Fibroblast of skin of abdomen (primary cell): ENCODE measurements at places on chromosomes 4 and X.

GRCh38 chrX:154436374-154436982, 476 bp upstream of the GDI1 start:
- peak; percentile 59 for DNase-seq

DNA sequence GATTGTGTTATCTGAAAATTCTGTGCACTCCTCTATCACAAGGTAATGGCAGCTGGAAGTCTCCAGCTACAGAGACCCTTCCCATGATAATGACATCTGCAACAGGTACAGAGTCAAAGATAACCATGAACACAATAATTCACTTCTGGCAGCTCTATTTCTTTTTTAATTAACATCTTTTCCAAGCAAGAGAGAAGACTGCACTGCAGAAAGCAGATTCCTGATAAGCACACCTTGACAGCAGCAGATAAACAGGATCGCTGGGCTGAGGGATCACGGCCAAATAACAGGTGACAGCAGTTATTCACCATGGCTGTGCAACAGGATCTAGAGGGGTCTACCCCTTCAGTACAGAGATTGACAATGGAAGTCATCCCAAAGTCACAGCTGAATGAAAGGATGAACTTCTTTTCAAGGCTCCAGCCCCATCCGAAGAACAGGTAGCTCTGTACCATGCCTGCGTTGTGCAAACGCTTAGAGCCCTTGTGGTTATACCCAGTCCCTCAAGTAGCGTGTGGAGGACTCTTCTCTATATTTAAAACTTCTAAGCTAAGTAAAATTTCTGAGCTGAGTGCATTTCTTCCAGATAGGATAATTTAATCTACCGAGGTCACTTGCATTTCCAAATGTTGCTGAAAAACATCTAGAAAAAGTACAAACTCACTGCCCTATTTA, 66.7 kb downstream of the DCHS2 start:
- no peak for DNase-seq

- DNase-seq: no peak
These were observed 2.6 kb upstream of the SMARCA1 start for GRCh38 chrX:129525896-129526295.

DNA sequence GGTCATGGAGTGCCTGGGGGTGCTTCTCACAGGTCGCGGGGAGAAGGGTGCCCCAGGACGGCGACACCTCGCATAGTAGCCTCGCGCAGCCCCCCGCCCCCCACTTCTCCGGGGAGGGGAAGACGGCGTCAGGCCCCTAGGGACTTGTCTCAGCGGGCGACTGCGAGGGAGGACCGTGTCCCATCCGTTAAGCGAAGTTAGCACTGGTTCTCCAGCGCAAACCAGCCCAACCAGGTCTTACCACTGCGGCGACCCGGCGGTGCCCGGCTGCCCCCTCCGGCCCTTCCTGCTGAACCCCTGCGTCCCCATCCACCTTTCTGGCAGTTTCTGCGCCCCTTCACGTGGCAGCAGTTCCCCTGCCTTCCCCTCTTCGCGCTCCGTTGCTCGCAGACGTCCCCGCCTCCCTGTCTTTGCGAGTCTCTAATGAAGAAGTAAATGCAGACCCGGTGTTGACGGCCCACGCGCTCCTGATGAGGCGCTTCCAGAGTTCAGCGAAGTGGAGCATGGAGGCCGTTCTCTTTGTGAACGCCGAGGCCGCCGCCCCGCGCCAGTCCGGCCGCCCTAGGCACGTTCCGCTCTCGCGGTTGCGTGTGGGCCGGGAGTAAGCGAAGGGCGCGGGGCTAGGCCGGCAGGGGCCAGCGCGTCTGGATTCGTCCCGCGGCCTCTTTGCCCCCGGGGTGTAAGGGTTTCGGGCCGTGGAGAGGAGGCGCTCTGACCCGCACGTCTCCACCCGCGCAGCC, 3.0 kb downstream of the SLIT2 start:
- no peak for DNase-seq

DNA sequence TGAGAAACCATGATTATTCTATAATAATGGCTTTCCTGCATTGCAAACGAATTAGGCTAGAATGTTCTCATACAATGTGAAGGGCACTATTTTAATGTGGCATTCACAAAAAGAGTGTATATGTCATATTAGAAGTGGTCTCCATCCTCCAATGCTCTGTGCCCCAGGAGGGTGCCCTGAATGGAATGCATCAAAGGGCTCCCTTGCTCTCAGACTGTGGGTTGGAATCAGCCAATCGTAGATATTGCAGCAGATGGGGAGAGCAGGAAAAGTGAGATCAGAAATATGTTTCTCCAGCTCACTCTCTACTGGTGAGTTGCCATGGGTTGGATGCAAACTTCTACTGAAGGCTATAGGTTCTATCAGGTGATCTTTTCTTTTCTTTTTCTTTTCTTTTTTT, 11.9 kb upstream of the NSUN7 start:
- DNase-seq: no peak

GRCh38 chr4:43238585-43238984, 346.1 kb downstream of the GRXCR1 start:
- DNase-seq: no peak
